GM13977 (cell line): ENCODE measurements at places on chromosomes 4 and X.
A peak's percentile ranks its signal among the peaks of the same experiment; 100 is the strongest.

DNA sequence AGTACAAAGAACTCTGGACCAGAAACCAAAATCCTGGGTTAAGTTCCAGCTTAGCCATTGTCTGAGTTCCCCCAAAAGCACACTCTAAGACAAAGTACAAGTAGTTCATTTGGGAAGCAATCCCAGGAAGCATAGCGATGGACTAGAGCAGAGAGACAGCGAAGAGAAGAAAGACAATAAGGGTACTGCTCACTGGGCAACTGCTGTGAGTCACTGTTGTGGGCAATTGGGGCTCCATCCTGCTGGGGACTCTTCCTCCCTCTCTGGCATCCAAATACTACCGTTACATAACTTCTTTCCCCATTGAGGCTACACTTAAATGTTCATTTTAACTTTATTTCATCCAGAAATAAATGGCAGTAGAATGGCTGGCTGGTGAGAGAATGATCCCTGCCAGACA, 14.1 kb downstream of the SRPX start:
- DNase-seq, result no peak

DNA sequence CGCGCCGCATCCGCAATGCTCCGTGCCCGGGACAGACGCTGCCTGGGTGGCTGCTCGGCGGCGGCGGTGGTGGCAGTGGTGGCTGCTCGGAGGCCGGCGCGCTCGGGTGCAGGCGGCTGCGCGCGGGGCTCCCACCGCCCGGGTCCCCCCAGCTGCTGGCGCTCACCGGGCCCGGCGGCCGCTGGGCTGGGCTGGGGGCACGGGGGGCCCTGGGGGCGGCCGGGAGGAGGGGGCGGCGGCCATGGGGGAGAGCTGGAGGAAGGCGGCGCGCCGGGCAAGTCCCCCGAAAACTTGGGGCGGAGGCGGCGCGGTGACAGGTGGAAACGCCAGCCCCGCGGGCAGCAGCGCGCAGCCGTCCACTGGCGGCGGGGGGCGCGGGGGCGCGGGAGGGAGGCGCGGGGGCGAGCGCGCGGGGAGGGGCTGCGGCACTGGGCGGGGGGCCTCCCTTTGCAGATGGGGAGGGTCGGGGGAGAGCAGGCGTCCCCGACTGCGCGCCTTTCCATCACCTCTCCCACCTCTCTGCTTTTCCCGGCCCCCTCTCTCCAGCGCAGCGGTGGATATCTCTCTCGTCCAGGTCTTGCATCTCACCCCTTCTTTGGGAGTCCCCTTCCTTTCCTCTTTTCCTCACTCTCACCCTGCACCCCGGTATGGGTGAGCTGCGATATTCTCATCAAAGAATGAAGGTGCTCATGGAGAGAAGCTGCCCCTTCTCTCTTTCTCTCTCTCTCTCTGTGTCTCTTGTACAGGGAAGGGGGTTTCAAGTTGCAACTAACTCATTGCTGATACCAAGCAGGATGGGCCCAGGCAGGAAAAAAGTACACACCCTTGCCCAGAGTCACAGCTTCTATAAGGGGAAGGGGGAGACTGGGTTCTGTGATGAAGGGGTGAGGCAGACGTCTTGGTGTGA, 83.7 kb upstream of the DHRSX start:
- peak; percentile 53 for DNase-seq

GRCh38 chrX:94492541-94492940, 818.5 kb downstream of the FAM133A start:
- no peak for DNase-seq

DNA sequence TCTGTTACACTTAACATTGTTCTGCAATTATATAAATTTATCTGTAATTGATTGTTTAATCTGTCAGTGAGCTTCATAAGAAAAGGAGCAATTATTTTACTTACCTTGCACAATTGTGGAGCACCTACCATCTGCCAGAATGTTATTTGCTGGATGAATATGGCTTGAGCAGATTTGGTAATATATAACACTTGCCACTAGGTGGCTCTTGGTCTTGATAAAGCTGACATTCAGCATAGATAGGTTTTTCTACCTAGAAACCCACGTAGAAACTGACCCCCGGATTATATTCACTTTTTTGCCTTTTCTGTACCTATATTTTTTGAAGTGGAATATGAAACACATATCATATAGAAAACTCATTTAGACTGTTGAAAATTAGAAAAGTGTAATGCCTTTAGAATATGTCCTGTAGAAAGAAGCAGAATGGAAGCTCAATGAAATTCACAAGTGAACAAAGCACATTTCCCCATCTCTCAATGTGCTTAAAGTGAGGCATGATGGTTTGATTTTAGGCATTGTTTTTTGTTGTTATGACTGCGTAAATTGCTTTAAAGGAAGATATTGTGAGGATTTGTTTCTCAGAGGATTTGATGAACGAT, 9.5 kb downstream of the RBPJ start:
- no peak for DNase-seq

DNA sequence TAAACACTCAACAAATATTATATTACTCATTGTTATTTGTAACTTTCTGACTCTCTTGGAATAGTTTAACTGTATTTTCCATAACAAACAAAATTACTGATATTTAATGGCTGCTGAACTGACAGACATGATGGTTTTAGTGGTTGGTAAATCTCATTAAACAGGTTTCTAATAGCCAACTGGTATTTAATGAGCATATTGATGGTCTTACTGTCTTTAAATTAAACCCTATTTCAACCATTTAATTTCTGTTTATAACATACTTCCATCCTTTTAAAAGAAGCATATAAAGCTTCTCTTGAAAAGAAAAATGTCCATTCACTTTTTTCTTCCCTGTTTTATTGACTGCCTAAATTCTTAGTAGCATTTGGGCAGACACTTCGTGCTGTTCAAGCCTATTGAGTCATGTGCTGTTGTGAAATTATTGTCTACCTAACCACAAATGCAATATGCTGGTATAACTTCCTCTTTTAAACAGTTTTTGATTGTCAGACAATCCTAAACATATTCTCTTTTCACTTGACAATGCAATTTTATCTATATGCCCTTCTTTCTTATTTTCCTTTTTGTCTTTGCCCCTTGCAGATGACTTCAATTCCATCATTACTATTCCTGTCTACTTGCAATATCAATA, 163.9 kb upstream of the SLC7A11 start:
- peak; percentile 9 for DNase-seq

- no peak for DNase-seq
Measured at GRCh38 chr4:56129431-56129861, 180.7 kb downstream of the CEP135 start.

- no peak for DNase-seq
Measured at GRCh38 chr4:40987151-40987550, 227.2 kb downstream of the APBB2 start.

GRCh38 chrX:80335062-80335830, 85.0 kb upstream of the TENT5D start:
- no peak for DNase-seq

- DNase-seq, result no peak
Measured at GRCh38 chr4:99165978-99166377, 21.9 kb upstream of the ADH4 start.

DNA sequence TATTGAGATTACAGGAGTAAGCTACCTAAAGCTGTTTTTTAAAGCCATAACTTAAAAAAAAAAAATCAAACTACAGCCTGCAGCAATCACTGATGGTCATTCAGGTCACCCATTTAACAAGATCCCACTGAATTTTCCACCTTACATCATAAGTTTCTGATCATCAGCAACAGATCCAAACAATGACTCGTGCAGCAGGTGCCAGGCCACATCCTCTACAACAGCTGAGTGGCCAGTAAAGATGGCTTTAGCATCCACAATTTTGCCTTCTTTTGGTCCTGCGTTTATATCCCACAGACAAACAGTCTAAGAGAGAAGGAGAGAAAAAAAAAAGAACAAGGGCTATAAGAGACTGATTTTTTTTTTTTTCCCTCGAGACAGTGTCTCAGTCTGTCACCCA, 16.6 kb downstream of the RBBP7 start:
- DNase-seq, result no peak

DNA sequence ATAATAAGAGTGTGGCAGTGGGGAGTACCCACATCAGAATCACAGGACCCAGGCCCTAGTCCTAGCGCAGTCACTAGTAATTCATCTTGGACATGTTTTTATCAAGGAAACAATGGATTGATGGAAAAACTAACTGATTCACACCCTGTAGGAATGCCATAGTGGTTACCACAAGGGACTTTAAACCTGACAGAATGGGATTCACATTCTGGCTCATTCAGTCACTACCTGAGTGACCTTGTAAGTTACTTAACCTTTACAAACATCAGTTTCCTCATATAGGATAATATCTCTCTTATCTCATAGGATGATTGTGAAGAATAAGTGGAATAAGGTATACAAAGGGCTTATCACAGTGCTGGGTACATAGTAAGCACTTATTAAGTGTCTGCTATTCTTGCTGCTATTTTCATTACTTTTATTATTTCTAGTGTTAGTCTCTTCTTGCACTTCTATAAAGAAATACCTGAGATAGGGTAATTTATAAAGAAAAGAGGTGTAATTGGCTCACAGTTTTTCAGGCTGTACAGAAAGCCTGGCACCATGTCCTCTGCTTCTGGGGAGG, 247.5 kb upstream of the KLF3 start:
- no peak for DNase-seq

GRCh38 chrX:148649145-148649795, 148.9 kb downstream of the AFF2 start:
- no peak for DNase-seq

DNA sequence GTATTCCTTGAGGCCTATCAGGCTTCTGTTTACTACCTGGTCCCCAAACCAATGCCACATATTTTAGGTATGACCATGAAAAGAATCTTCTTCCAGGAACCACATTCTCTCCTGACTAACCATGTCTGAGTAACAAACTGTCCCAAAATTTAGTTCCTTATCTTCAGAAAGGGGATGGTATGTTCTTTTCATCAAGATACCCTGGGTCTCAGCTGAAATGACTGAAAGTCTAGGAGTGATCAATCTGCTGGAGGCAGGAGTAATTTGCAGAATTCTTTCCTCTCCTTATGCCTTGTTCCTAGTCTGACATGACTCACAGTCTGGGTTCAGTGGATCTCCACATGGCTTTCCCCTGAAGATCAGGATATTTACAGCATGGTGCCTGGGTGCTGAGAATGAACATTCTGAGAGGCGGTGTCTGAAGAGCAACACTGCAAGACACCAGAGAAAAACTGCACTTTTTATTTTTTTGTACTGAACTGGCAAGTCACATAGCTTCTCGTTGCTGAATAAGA, 665.5 kb downstream of the TLL1 start:
- no peak for DNase-seq

GRCh38 chr4:16767251-16767650, 131.2 kb downstream of the LDB2 start:
- no peak for DNase-seq

- DNase-seq, result no peak
Measured at GRCh38 chr4:176339936-176340761, 20.4 kb downstream of the SPCS3 start.

- no peak for DNase-seq
Measured at GRCh38 chr4:48139691-48140090, 5.6 kb upstream of the TXK start.

DNA sequence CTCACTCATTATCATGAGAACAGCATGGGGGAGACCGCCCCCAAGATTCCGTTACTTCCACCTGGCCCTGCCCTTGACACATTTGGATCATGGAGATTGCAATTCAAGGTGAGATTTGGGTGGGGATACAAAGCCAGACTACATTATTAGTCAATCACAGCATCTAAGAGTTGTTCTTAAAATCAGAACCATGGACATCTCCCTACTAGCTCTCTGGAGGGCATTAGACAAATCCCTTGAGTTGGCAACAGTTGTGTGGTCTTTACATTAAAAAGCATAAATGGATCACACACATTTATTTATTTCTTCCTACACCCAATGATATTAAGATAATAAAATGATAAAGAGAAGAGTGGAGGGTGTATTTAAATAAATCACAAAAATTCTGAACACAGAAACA, 262.8 kb upstream of the VCX start:
- DNase-seq, result no peak

- no peak for DNase-seq
Measured at GRCh38 chr4:153649572-153649991, 34.5 kb upstream of the TLR2 start.

DNA sequence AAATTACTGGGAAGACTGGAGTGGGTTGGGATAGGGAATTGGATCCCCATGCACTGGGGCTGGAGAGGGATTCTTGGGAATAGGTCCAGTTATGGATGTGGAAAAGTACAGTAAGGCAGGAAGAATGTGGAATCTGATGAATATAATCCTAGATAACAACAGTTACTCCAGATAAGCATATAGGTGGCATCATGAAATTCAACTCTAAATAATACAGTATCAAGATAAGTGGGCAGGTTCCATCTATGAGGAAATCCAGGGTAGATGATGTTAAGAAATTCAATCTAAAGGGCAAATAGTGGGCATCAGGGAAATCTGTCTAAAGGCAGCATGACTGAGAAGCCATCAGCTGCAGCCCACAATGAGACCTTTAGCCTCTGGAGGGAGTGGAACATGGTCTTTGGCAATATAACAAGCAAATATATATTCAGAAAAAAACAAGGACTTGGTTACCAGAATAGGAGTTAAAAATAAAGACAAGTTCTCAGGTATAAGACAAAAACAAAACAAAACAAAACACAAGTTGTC, 1.2 kb downstream of the DTHD1 start:
- DNase-seq, result no peak

- DNase-seq, result no peak
Measured at GRCh38 chr4:4267981-4268380, 20.0 kb upstream of the TMEM128 start.

GRCh38 chrX:78534221-78534620, 124.9 kb downstream of the RTL3 start:
- no peak for DNase-seq

GRCh38 chrX:87621697-87622096, 104.1 kb downstream of the KLHL4 start:
- no peak for DNase-seq

- DNase-seq, result no peak
Measured at GRCh38 chr4:169345316-169345721, 74.6 kb upstream of the SH3RF1 start.

DNA sequence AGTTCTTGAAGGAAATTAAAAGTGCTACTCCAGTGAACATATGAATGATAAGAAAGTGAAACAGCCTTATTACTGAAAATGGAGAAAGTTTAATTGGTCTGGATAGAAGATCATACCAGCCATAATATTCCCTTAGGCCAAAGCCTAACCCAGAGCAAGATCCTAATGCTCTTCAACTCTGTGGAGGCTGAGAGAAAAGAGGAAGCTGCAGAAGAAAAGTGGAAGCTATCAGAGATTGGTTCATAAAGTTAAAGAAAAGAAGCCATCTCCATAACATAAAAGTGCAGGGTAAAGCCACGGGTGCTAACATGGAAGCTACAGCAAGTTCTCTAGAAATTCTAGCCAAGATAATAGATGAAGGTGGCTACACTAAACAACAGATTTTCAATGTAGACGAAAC, 85.5 kb upstream of the ATOH1 start:
- DNase-seq, result no peak

DNA sequence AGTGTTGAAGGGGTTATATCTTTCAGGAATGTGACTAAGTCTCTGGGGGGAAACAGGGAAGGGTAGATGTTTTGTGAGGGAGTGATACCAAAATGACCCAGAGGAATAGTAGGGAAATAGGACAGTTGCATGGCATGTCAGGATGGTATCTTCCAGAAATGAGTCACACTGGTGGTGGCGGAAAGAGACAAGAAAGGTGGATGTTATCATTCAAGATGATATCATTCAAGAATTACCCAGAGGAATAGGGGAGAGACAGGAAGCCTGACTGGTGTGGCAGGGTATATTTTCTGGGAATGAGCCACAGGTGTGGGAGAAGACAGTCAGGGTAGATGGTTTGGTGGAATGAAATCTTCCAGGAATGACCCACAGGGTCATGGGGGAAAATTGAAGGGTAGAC, 61.1 kb downstream of the MAOA start:
- DNase-seq, result no peak

GRCh38 chrX:148536961-148537360, 36.5 kb downstream of the AFF2 start:
- no peak for DNase-seq
